Heart left ventricle (tissue), 16 donors: ENCODE measurements at places on chromosomes 12 and 14. TPM values are rescaled to one million over a fixed set of nuclear protein-coding genes. Genes with fewer than 3 reads are reported as not detected.
A peak's percentile ranks its signal among the peaks of the same experiment; 100 is the strongest.

GRCh38 chr12:2391740-2392331 lies 339.0 kb downstream of the CACNA1C start:
- DNase-seq, result no peak

DNA sequence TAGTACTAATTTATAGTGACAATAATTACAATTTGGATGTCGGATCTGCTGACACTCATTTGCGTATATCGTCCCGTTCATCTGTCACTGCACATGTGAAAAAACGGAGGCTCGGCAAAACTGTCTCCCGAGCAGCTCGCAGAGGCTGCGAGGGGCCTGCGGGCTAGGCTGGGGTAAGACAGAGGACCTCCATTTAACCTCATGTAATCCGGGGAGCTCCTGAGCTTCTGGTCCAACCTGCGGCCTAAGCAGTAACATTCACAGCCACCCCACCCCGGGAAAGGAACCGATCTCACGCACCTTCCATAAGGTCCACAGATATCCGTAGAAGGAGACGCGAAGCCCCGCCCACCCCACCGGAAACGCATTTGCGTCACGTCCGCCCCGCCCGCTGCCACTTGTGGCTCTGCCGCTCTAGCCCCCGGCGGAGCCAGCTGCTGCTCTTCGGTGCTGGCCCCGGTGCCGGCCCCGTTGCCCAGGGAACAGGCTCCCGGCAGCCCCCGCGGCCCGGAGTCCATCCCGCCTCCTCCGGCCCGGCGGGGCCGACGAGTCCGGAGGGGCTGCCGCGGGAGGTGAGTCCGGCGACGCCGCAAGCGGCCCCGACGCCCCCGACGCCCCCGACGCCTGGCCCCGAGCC lies at the start of the genes CINP and TECPR2:
Gene CINP, minus strand, starts transcription at position 346 of the 637 bp plus-strand sequence. Its CDS starts 39 bp downstream, at position 307.
Gene TECPR2, plus strand, starts transcription at position 397 of the 637 bp plus-strand sequence. CDS start 13,781 bp downstream, outside the sequence.
- peak; percentile 99 for DNase-seq

DNA sequence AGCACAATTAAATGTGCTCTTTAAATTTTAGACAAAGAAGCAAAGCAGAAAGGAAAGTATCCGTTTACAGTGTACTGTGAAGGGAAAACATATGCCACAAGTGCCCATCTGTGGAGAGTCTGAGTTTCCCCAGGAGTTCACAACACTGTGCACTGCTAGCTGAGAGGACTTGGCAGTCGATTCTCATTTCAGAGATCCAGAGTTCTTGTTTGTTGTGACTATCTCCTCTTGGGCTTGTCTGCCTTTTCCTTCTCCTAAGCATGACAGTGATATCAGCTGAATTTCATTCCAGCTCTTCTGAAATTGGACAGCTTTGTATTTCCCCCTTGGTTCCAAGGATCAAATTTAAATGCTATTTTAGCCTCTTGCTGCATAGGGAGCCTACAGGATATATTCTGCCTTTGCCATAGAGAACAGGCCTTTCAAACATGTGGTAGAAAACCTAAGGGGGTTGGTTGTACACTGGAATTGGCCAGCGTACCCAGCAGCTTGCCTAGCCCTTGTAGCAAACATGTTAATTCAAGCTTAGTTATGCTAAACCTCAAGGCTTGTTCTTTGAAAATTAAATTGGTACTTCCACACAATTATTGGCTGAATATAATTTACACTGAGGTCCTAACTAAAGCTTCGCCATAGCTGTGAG lies 259.2 kb upstream of the NOVA1 start:
- no peak for DNase-seq

- DNase-seq, result no peak
Observed at GRCh38 chr14:95253039-95253630, 66.6 kb downstream of the CLMN start.

- DNase-seq, result peak; percentile 47
Observed at GRCh38 chr14:72516936-72517700, 376.8 kb downstream of the DPF3 start.

- DNase-seq, result no peak
Observed at GRCh38 chr14:95275494-95275893, 44.2 kb downstream of the CLMN start.

GRCh38 chr14:91135039-91135438 lies 21.2 kb downstream of the DGLUCY start:
- DNase-seq, result no peak

- no peak for DNase-seq
Observed at GRCh38 chr12:5376591-5377207, 55.2 kb upstream of the NTF3 start.

DNA sequence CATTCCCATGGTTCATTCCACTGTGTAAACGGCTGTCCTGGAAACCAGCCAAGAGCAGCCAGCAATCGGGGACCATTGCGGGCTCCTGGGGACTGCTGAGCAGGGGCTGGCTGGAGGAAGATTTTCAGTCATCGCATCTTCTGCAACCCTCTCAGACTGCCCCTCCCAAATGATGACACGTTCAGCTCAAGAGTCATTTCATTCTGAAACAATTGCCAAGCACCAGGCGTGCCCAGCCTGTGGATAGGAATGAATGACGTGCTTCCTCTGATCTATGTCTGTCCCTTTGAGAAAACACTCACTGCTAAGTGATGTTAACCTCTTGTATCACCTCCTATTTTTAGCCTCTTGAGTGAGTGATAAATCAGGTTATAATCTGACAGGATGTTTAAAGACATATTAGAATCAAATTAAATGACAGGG lies 62.0 kb downstream of the NDUFA12 start:
- DNase-seq, result peak; percentile 61

DNA sequence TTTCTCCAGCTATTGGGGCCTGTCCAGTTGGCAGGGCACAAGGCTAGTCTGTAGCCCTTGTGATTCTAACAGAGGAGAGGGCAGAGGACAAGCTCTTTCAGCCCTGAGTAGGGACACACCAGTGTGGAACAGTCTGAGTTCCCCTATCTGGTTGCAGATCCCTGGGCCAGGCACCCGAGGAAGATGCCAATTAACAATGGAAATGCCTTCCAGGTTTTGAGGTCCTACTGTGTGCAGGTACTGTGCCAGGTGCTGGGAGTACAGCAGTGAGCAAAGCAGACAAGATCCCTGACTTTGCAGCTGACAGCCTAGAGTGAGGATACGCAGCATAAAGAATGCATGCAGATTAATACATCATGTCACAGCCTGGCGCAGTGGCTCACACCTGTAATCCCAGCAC lies 17.1 kb downstream of the DTX1 start:
- DNase-seq, result no peak

- no peak for DNase-seq
Observed at GRCh38 chr14:53327716-53328115, 174.6 kb upstream of the DDHD1 start.

DNA sequence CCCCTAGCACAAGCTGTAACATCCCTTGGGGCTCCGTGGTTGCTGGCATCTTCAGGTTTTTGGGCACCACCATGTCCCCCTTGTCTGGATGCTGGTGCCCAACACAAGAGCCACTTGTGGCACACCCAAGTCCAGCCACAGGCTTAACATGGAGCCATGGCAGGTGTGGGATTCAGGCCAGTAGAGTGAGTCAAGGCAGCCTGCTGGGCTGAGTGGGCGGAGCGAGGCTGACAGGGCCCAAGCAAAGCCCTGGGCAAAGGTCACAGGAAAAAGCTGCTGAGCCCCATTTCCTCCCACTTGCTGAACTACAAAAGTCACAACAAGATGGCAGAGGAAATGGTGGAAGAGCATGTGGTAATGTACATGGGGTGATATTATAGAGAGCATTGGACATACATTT lies 950.7 kb upstream of the FLRT2 start:
- DNase-seq, result no peak

- no peak for DNase-seq
Observed at GRCh38 chr12:116136340-116136739, 141.2 kb downstream of the MED13L start.

DNA sequence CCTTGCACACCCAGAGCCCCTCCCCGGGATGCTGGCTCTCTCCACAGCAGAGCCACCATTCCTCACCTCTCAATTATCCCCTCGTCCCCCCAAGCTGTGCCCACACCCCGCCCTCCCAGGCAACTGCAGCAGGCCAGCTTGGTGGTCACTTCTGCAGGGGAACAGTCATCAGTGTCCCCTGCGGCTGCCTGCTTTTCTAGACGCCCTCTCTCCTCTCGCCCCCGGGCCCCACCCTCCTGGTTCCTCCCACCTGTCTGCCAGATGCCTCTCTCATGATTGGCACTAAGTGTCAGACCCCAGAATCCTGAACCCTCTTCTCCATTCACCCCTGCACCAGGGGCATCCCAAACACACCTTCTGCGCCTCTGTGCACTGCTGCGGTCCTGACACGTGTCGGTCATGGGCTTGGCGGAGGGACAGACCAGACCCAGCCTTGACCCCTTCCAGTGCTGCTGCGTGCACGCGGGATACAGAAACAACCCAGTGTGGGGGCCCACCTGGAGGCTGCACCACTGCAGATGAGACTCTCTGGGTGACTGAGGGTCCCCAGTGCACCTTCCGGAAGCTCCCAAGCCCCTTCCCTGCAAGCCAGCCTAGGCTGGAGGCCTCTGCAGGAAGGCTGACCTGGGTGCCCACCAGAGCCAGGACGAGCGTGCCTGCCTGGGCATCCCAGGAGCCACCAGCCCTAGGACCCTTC lies 99.5 kb downstream of the SETD3 start:
- no peak for DNase-seq

GRCh38 chr12:119631930-119632678 lies 35.8 kb upstream of the PRKAB1 start:
- DNase-seq, result no peak

GRCh38 chr14:23286902-23287479 lies 1.1 kb upstream of the HOMEZ start:
- no peak for DNase-seq

DNA sequence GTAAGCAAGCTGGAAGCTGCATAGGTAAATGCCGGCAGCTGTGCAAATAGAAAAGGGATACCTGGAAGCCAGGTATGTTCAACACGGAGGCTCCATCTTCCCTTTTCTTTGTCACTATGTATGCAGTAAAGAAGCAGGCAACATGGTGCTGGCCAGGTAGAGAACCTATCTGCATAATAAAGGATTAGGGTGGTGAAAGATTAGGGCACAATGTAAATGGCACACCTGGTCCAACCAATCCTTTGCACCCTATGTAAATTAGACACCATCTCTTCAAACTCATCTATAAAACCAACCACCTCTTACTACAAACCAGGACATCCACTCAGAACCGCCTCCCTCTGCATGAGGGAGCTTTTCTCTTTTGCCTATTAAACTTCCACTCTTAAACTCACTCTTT lies 32.3 kb downstream of the RPS29 start:
- no peak for DNase-seq

- peak; percentile 64 for DNase-seq
Observed at GRCh38 chr14:75279763-75280290, 1.2 kb downstream of the FOS start.

DNA sequence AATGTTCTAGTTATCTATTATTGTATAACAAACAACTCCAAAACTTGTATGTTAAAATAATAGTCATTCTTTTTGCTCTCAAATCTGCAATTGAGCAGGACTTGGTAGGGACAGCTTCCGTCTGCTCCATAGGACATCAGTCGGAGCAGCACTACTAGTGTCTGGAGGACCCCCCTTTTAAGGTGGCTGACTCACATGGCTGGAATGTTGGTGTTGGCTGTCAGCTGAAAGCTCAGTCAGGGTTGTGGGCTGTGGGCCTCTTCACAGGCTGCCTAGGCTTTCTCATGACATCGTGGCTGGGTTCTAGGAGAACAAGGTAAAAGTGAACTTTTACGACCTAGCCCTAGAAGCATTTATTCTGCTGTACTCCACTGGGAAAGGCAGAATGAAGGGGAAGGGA lies 160.6 kb downstream of the ANO4 start:
- no peak for DNase-seq

DNA sequence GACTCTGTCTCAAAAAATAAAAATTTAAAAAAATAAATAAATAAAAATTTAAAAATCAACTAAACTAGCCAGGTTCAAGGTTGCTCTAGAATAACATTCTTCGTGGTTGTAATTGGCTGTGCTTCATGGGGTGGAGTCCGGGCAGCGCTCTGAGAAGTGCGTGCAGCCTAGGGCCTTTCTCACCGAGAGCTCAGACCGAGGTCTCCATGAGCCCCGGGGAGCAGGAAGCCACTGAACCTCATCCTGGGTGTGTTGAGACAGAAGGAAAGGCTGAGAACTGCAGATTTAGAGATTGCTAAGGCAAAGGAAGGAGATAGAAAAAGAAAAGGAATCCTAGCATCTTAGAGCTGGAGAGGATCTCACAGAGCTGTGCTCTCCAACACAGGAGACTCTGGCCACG lies 14.7 kb downstream of the P2RX4 start:
- DNase-seq, result no peak

DNA sequence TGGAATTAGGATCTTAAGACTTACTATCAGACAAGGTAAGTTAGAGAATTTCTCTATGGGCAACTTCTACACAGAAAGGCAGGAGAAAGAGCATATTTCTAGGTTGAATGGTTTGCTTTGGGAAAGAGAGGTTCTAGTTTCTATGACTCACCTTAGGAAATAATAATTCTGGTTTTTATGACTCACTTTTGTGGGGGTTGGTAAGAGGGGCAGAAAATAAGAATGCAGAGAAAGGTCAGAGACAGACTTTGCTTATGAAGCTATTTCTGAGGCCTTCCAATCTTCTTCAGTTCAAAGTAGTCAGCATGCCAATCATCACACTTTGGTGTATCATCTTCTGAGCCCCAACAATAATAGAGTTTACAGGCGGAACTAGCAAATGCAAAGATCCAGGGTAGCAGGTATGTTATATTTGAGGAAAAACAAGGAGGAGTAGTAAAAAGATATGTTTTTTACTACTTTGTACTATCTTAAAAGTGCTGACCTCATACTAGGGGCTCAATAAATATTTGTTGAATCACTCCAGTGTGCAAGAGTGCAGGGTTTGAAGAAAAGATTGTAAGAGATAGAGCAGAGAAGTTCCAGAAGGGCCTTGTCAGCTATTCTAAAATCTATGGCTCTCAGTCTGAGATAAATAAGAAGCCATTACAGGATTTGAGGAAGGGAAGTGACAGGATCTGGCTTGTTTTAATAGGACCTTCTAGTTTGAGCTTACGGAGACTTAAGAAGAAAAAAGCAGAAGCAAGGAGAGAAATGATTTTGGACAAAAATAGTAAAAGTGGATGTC lies 56.7 kb upstream of the LRFN5 start:
- DNase-seq, result no peak

- DNase-seq, result no peak
Observed at GRCh38 chr12:97336900-97337751, 125.5 kb upstream of the RMST start.

DNA sequence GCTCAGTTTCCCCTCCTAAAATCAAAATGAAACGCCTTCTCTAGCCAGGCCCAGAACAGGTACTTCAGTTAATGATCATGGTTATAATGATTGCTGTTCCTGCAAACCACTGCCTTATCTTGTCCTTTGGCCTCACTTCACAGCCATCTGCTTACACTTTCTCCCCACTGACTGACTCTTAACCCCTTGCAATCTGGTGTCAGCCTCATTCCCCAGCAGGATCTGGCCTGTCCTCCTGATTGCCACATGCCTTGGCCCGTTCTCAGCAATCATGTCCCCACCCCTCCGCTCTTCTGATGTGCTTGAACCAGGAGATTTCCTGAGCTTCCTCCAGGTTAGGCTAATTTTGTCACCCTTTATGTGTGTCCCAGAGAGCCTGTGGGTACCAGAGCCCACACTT lies 64.5 kb downstream of the KCNA1 start:
- no peak for DNase-seq

RNASE13 gene
- total RNA-seq, result not detected

INHBC gene
- not detected for total RNA-seq

RND1 gene
- total RNA-seq, result not detected

SERPINA9 gene
- not detected for total RNA-seq

CCDC88C gene
- total RNA-seq, result 3.7 TPM

SMCO3 gene
- total RNA-seq, result 0.13 TPM

B4GALNT3 gene
- total RNA-seq, result 42.1 TPM

TEX52 gene
- not detected for total RNA-seq

LRP6 gene
- total RNA-seq, result 19.6 TPM

KRT71 gene
- total RNA-seq, result not detected

ADIPOR2 gene
- 34.7 TPM for total RNA-seq
